ENCODE measurements at places on chromosomes 2 and 18.

DNA sequence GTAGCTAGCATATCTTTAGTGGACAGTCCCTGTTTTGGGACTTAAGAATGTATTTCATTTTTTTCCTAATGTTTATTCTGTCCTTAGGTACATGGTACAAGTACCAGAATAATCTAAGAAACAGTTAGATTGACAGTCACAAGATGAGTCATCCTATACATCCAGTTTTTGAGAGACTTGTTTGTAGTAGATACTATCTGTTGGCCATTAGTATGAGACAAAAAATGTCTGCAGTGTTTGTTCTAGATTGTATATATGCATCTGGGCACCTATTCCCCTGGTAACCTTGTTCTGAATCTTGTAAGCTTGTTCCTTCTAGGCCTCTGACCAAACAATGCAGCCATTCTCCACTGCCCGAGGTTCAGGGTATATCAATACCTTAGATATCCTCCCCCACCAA, 1343.5 kb downstream of the SUCLG1 start:
- no peak for DNase-seq

GRCh38 chr2:8636041-8636491, 45.8 kb upstream of the ID2 start:
- no peak for DNase-seq

GRCh38 chr18:48885924-48886400, 64.8 kb downstream of the SMAD7 start:
- no peak for DNase-seq

DNA sequence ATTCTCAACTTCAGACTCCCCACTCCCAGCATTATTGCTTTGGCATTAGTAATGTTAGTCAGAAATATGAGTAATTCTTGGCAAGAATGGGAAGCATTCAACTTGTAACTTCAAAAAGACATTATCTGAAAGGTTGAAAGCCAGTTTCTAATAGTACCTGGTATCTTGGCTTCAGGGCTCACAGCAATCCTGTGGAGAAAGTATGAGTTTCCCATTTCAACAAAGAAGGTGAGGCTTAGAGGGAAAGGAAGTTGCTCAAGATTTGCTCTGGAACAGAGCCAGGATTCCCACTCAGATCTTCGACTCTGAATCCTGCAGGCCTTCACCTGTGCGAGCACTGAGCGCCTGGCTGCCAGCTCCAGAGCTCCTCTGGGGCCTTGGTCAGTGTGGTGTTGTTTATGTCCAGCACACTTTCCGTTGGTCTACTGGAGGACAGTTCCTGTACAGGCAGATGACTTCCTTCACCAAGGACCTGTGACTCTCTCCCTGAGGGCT, 136.1 kb downstream of the MCFD2 start:
- no peak for DNase-seq

DNA sequence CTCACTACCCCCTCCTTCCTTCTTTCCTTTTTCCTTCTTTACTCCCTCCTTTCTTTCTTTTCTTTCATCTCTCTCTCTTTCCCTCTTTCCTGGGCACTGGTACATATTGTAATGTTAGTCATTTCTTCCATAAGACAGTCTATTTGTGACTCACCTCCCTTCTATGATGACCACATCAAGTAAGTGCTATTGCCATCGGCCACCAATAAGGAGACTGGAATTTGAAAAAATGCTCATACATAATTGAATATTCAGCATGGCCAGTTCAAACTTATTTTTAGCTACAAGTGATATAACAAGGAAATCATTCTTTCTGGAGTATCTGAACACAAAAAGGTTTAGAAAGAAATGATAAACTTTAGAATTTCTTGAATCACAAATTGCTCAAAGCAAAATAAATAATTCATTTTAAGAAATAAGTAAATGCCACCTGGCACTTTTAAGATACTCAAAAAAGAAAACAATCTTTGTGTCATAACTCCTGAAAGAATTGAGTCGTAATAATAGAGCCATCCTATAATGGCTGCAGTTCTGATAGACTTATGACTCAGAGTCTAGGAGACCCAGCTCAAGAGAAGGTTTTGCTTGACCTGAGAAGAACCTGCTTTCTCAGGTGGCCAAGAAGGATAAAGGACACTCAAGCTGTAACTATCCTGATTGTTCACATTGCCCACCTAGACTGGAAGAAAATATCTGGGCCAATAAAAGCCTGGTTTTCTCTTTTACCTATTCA, 51.6 kb upstream of the CCBE1 start:
- DNase-seq: no peak

DNA sequence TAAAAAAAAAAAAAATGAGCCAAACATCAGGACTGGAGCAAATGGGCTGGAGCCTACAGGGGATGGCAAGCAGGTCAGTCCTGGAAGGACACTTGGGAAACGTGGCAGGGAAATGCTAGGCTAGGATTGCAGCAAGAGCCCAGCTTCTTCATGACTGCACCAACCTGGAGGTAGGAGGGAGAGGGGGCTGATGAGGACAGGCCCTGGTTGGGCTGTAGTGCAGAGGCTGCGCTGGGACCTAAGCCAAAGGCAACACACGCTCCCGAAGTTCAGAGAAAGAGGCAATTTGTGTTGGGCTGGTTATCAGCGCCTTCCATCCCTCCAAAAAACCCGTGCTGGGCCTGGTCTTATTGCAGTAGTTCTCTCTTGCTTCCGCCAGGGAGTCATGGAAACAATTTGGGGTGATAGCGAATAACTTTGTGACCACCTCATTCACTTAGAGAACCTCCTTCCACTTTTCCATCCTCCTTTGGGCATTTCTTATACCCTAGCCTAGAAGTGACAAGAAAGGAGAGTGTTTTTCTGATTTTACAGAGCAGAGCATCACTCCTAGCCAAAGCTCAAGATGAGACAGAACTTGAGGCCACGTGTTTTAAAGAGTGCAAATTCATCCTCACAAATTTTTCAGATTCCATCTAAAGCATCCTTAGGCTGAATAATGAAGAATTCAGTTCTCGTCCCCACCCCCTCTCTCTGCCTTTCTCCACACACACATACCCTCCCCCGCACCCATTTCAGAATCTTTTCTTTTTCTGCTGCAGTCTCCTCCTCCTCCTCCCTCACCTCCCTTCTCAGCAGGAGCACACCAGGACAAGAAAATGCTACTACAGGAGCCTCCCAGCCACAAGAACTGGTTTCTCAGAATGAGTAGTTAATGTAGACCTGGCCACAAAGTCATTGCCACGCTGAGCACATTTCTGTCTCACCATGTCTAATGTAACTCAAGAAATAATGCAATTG, 82.5 kb upstream of the STPG4 start:
- DNase-seq: no peak
